ENCODE measurements at places on chromosomes 3 and 15.

- no peak for DNase-seq
Measured at GRCh38 chr3:144084929-144085328, 113.3 kb downstream of the DIPK2A start.

- peak; percentile 92 for DNase-seq
Measured at GRCh38 chr3:15205934-15206661, at the start of gene CAPN7. Gene CAPN7, plus strand, starts transcription at chr3:15206246. Its CDS starts 250 bp downstream, at chr3:15206496.

GRCh38 chr3:28114893-28115292 is 126.5 kb upstream of the CMC1 start:
- no peak for DNase-seq

GRCh38 chr15:101654171-101654570 is 2.0 kb upstream of the TM2D3 start:
- no peak for DNase-seq

DNA sequence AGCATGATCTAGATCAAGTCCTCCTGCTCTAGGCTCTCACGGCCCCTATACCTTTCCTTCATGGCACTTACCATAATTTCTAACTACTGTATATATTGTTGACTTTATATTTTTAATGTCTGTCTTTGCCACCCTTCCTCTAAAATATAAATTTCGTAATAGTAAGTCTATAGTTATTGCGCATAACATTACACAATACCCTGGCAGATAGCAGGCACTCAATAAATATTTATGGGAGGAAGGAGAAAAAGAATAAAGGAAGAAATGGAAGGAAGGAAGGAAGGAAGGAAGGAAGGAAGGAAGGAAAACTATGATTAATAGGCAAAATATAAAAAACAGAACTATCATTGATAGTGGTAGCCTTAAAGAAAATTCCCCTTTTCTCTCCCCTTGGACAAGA is 190.3 kb upstream of the LMCD1 start:
- no peak for DNase-seq

GRCh38 chr3:29281094-29281343 is 148 bp downstream of the RBMS3 start:
- peak; percentile 58 for DNase-seq

- peak; percentile 97 for DNase-seq
Measured at GRCh38 chr15:39135989-39136388, 444.9 kb upstream of the THBS1 start.

GRCh38 chr15:45481135-45481534 is 41.4 kb downstream of the SLC30A4 start:
- DNase-seq = no peak

DNA sequence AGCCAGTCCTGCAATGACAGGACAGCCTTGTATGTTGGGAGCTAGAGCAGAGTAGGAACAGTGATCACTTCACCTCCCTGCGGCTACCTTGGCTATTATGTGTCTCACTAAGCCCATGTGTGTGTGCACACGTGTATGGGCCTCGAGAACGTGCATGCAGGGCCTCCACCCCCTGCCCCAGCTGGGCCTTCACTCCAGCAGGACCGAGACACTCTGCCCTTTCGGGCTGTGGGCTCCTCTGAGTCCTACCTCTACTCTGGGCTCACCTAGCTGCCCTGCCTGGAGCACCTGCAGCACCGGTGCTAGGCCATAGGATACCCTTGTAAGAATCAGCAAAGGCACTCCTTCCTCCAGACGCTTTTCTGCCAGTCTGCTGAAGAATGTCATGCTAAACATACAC is 77.5 kb downstream of the LINGO1 start:
- no peak for DNase-seq

DNA sequence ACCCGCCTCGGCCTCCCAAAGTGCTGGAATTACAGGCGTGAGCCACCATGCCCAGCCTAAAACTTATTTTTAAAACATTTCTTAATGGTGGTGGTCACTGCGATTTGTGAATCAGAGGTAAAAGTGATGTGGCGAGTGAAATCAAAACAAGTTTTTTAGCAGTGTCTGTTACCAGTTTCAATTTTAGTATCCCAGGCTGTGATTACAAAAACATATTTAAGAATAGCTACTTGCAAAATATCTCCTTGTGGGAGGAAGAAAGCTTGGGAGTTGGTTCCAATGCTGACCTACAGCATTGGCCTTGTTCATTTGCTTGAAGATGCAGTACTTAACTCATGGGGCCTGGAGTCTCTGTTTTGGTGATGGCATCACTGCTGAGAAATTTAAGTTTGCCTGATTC is 4.5 kb downstream of the RAB7A start:
- no peak for DNase-seq

- no peak for DNase-seq
Measured at GRCh38 chr3:34934660-34935059, 704.7 kb upstream of the ARPP21 start.

DNA sequence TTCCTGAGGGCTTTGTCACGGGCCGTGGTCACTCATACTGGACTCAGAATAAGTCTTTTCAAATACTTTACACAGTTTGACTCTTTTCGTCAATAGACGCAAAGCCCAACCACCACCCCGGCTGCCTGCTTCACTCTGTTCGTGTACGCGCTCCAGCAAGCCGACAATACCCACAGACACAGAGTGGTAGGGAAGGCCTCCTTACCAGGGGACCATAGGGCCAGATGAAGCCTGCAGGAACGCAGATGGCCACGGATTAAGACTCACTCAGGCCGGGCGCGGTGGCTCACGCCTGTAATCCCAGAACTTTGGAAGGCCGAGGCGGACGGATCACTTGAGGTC is 29.7 kb downstream of the EFCAB12 start:
- no peak for DNase-seq

- no peak for DNase-seq
Measured at GRCh38 chr3:132720228-132720627, 2.0 kb downstream of the NPHP3 start.

- no peak for DNase-seq
Measured at GRCh38 chr3:13636874-13637273, 87.9 kb downstream of the FBLN2 start.

- DNase-seq = no peak
Measured at GRCh38 chr3:103459815-103460214, 1025.0 kb downstream of the ZPLD1 start.

- DNase-seq = no peak
Measured at GRCh38 chr3:143875546-143875945, 27.3 kb upstream of the SLC9A9 start.

DNA sequence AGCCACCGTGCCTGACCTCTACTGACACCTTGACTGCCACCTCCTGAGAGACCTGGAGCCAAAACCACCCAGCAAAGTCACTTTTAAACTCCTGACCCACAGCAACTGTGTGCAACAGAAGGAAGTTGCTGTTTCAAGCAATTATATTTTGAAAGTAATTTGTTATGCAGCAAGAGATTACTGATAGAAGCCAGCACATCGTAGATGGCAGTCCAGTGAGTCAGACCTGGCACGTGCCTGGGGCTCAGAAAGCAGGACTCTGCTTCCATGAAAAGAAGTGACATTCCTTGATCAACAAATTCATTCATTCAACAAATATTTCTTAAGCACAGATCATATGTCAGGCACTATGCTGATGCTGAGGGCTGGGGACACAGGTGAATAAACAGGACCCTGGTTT is 5.7 kb upstream of the CSPG4 start:
- peak; percentile 53 for DNase-seq

DNA sequence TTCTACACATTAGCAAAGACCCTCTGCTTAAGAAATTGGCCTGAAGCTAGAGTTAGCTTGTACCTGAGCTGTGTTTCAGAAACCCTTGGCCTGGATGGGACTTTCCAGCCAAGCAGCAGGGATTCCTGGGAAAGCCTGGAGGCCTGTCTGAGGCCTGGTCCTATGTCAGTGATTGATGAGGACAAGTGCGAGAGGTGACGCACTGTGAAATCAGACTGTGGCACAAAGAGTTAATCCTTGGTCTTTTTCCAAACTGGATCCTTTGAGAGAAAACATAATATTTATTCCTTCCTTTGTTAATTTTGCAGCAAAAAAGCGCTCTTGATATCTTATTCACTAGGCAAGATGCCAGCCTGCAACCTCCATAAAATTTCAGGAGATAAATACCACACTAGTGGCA is 225.0 kb upstream of the ATP11B start:
- DNase-seq = no peak

DNA sequence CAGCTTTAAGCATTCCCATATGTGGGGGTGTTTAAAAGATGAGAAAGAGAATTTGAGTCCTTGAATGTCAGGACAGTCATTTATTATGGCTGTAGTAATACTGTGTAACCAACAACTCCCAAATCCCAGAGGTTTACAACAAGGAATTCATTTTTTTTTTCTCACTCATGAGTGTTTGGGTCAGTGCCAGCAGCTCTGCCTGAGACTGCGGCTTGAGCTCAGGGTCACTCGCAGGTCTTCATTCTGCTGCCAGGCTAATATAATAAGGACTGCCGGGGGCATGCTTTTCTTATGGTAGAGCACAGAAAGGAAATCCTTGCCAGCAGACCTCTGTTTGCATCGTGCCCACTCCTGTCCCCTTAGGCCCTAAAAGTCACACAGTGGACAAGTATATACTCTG is 277.9 kb upstream of the LMCD1 start:
- DNase-seq = peak; percentile 68

DNA sequence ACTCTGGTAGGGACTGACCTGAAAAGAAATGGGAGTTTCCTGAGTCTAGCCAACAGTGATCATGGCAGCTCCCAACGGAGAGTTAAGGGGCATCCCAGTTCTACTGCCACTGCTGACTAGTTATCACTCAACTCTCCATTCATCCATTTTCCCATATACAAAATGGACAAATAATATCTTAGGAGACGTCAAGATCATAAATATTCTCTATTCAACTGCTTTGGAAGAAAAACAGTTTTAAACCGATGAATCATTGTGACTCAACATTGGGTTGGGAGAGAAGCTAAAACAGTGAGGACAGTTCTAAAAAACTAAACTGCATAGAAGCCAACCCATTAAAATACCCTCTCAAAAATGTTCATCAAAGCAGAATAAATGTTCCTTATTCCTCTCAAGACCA is 57.6 kb upstream of the CHRM5 start:
- DNase-seq = peak; percentile 57

DNA sequence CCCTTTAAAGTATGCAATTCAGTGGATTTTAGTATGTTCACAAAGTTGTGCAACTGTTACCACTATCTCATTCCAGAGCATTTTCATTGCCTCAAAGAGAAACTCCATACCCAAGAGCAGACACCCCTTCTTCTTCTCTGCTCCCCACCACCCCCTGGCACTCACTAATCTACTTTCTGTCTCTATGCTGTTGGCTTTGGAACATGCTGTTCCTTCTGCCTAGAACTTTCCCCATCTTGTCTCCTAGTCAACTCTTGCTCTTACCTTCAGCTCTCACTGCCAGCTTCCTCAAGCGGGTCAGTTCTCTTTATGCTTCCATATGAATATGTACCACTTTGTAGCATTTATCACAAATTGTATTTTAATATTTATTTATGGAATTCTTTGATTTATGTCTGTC is 50.1 kb downstream of the TYRO3 start:
- DNase-seq = no peak

DNA sequence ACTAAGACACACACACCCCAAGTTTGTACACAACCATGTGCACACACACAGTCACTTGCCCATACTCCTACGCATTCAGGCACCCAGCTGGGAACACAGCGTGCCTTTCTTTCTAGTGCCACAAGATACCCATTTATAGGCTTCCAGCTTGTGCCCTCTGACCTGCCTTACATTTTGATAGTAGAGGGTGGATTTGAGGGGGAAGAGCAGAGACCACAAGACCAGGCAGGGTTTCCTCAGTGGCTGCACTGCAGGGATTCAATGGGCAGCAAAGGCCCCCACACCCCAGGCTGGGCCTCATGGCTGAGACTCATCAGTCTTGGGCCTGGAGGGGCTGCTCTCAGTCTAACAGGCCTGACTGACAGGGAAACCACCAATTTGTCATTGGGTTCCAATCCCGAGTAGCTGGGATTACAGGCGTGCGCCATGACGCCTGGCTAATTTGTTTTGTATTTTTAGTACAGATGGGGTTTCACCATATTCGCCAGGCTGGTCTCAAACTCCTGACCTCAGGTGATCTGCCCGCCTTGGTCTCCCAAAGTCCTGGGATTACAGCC is 18.8 kb upstream of the ANKDD1A start:
- no peak for DNase-seq

DNA sequence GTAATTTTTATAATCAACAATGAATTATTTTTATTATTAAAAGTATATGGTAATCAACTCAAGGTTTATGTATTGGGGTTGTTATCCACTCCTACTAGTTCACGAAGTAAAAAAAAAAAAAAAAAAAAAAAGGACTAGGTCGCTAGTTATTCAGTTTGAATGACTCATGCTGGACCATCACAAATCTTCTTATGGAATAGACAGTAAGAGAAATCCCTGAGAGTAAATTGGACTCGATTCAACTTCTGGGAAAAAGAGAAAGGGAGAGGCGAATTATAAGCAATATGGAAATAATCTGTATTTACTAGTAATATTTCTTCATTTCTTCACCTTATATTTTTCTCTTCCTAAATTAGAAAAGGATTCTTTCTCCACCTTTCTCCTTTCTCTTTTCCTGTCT is 2.0 kb downstream of the MYEF2 start:
- peak; percentile 66 for DNase-seq

- DNase-seq = no peak
Measured at GRCh38 chr3:177483182-177483967, 286.1 kb upstream of the TBL1XR1 start.

DNA sequence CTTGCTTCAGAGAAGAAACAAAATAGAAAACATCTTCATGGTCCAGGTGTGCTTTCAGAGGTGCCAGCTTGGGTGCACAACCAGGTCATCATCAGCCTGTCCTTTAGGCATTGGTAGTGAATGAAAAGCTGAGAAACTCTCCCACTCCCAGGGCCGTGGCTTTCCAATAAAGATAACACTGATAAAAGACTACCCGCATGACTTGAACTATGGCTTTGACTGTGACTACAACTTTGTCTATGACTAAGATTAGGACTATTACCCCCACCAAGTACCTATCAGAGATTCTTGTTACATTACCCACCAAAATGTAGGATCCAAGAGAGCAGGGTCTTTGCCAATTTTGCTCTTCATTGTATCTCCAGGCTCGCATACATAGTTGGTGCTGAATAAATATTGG is 115.2 kb downstream of the EDEM1 start:
- DNase-seq = no peak

DNA sequence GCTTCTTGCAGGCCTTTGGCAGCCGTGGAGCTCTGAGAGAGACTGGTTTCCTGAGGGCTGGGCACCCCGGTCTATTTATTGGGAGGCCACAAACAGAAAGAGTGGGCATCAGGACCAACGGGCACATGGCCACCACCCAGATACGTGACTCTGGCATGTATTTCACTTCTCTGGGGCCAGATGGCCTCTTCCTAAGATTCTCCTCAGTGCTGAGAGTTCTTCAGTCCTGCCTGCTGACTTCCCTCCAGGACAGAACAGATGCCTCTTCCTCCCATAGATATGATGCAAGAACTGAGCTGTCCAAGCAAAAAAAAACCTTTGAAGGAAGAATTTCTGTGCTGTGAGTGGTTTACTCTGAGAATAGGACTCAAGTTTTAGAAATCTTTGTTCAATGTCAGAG is 107.7 kb downstream of the IGF2BP2 start:
- DNase-seq = peak; percentile 92

DNA sequence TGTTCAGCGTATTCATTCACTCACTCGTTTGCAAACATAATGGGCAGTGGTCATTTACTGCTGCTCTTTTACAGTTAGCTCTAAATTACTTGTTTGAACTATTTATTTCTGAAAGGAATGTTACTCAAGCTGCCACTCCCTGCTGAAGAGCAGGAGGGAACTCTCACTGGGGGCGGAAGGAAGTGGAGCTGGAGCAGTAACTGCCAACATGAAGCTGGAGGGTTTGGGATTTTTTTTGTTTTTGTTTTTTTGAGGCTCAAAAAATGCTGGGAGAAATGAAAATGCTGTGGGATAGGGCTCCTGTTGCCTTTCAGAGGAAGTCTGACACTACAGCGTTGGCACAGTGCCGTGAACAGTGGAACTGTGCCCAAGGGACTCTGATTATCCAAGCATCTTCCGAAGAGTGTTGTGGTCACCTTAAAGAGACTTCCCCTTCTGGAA is 44.1 kb downstream of the SENP2 start:
- DNase-seq = peak; percentile 31

All from fibroblast of upper back skin (primary cell).